Stimulated activated CD4-positive, alpha-beta T cell treated with anti-CD3 and anti-CD28 coated beads, Interleukin-4, amount 100 ng/mL, for 4 hours (primary cell): ENCODE measurements at places on chromosomes 16 and 17.

DNA sequence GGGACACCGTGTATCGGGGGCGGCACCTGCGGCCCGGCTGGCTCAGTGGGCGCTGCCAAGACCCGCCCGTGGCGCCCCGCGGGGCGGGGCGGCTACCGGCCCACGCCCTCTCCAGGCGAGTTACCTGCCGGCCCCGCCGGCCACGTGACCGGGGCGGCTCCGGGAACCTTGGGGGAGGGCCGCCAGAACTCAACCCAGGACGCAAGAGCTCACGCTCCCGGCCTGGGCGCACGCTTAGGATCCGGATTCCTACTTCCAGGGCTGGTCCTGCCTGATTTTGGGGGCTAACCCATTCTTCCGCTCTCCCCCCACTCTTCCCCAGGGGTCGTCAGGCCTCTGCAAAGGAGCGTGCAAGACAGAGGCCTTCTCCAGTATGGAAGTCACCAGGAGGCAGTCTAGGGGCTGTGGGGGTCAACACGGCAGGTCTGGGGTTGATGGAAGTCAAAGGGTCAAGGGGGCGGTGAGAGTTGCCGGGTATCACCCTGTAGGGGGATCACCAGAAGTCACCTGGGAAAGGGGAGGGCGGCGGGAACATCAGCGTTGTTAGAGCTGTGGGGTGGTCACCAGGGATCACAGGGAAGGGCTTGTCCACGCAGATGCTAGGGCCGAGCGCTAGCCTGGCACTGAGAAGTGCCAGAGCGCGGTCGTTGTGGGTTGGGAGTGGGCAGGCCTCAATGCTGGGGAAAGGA is 354 bp upstream of the ESRP2 start:
- DNase-seq, result peak; percentile 46

DNA sequence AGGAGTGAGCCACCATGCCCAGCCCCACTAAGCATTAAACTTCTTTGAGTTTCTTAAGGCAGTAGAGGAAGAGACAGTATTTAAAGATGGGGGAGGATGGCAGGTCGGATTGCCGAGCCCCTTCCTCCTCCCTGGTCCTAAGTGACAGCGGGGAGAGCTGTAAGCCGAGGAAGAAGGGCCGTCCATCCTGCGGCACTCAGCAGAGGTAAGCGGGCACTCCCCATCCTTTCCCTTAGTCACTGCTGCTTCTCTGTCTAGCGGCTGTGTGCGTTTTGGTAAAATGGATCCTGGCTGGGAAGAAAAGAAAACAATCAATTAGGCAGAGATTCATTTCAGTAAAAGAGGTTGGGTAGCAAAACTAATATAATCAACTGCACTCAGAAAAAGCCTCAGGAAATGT is 13.9 kb downstream of the DNAAF1 start:
- DNase-seq, result no peak

GRCh38 chr17:76841776-76842405 is 26.3 kb upstream of the MGAT5B start:
- no peak for DNase-seq

DNA sequence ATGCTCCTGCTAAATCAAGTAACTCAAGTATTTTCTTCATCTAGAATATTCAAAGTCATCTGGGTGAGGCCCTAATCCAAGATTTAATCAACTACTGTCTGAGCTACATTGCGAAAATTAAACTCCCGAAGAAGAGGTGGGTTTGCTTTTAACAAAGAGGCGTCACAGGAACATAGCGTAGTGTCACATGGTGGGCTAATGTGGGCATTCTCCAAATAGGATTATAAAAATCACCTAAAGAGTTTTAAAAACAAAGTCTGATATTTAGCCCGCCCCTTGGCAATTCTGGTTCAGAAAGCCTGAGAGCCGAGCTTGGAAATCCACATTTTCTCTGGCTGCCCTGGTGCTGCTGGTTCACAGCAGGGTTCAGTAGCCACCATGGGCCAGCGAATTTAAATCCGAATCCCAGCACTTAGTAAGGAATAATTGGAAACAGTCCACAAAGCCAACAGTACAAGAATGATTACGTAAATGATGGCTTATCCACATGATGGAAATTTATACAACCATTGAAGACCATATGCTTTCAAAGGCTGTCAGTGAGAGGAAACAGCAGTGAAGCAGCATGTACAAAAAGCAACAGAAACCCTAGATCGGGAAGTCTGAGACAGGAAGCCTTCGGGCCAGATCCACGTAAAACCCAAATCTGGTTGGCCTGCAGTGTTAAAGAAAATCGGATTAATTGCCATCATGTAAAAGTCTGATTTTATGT is 8.8 kb downstream of the PMM2 start:
- DNase-seq, result no peak

- no peak for DNase-seq
Measured at GRCh38 chr16:27805828-27806351, 255.9 kb downstream of the KATNIP start.

DNA sequence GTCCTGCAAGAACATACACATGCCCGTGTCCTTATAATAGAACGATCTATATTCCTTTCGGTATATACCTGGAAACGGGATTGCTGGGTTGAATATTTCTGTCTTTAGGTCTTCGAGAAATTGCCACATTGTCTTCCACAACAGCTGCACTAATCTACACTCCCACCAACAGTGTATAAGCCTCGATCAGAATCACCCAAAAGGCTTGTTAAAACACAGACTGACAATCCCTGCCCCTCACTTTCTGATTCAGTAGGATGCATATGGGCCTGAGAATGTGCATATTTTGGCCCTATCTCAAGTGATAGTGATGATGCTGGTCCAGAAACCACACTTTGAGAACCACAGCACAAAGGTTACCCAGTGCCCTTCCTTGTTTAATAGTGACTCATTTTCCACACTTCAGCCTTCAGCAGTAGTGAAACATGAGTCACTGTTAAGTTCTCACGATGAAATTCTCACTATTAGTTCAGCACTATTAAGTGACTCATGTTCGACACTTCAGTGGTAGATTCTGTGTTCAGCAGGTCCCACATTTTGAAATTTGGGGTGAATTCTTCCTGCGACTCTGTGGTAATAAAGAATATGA is 215.6 kb downstream of the GRIN2A start:
- no peak for DNase-seq
